ENCODE measurements at places on chromosomes 11 and 22. TPM values are rescaled to one million over a fixed set of nuclear protein-coding genes. Genes with fewer than 3 reads are reported as not detected.

DNA sequence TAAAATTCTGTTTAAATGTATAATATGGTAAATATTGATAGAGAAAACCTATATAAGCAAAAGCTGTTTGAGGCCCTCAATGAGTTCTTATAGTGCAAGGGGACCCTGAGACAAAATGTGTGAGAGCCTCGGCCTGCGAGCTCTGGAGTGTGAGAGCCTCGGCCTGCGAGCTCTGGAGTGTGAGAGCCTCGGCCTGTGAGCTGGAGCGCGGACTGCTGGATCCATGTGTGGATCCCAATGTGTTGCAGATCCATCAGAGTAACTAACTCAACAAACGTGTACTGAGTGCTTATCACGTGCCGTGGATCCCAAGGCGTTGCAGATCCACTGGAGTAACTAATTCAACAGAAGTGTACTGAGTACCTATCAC lies 6.0 kb downstream of the RTL6 start:
- DNase-seq, result no peak

DNA sequence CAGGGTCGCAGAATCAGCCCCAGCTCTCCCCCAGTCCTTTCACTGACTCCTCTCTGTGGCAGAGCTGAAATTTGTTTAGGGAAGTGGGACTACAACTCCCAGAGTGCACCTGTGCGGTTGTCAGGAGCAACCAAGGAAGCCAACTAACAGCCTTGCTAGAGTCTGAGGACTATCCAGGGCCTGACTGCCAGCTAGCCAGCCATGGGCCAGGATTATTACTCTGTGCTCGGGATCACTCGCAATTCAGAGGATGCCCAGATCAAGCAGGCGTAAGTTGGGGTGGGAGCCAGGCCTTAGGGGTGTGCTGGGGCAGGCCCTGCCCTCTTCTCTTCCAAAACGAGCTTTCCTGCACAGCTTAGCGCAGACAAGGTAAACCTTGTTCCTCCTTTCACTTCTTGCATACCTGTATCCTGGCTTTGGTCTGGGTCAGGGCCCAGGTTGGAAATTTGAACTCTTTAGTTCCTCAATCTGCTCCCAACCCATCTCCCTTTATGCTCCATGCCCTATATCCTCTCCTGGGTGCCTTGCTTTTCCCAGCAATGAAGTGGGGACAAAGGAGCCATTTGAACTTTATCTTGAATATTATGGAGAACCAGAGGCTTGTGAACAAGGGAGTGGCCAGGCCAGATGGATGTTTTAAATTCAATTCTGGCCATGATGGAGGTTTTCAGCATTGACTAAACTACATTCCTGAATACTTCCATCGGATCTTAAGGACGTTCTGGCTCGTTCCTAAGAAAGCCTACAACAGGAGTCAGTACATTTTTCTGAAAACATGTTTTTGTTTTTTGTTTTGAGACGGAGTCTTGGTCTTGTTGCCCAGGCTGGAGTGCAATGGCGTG lies at the start of gene DNAJB13:
Gene DNAJB13 (plus strand): TSS at position 158 of the 842 bp plus-strand sequence. CDS start 44 bp downstream, at position 202.
- DNase-seq, result no peak

- DNase-seq, result no peak
These were observed 21.5 kb upstream of the ETS1 start for GRCh38 chr11:128608746-128609407.

Gene LINC01488
- total RNA-seq, result not detected

Gene ADM2
- 0.42 TPM for total RNA-seq

Gene SAA4
- 4.1 TPM for total RNA-seq

- DNase-seq, result no peak
These were observed 22.2 kb downstream of the NNMT start for GRCh38 chr11:114318361-114318760.

Gene BLID
- 0.67 TPM for total RNA-seq

DNA sequence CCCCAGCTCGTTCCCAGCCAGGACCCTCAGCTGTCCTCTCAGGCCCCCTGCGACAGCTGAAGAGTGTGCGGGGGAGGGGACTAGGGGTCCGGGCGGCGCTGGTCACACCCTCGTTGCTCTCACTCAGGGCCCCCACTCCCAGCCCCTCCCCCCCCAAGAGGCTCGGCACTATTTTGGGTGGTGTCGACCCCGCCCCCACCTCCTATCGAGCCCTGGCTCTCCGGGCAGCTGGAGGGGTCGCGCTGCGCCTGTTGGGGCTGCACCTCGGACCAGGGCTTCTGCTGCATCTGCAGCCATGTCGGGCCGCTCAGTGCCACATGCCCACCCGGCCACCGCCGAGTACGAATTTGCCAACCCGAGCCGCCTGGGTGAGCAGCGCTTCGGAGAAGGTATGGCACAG lies at the start of gene HSPB2:
Gene HSPB2 (plus strand): TSS at position 200 of the 400 bp plus-strand sequence. CDS start 96 bp downstream, at position 296.
- DNase-seq, result no peak

DNA sequence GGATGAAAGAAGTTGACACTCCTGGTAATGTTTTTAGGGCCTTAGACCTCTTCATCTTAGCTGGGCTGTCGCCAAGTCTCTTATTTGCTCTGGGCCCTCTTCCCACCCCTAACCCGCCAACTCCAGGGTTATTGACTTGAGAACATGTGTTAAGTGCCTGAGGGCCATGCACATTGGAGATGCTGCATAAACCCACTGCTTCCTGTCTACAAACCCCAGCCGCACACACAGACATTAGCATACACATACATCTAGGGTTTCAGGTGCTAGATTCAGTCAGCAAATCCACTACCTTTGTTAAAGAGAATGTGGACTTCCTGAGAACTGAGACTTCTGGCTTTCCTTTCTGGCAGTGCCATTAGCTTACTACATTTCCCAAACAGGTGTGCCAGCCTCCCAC lies 817 bp downstream of the PANX3 start:
- DNase-seq, result no peak

DNA sequence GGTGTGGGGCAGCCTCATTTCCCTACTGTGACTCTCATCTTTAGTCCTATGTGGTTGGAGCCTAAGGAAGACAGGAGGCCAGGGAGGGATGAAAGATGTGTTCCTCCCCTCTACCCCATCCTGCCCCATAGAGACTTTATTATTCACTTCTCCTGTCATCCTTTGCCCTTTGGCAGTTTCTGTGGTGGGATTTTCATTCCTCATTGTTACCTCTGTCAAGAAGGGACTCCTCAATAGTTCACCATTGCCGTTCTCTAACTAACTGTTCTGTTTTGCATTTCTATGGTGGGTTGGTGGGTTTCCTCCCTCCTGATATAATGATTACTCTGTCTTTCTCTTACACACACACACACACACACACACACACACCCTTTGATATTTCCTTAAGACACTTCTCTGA lies 202.3 kb downstream of the DSCAML1 start:
- DNase-seq, result no peak

DNA sequence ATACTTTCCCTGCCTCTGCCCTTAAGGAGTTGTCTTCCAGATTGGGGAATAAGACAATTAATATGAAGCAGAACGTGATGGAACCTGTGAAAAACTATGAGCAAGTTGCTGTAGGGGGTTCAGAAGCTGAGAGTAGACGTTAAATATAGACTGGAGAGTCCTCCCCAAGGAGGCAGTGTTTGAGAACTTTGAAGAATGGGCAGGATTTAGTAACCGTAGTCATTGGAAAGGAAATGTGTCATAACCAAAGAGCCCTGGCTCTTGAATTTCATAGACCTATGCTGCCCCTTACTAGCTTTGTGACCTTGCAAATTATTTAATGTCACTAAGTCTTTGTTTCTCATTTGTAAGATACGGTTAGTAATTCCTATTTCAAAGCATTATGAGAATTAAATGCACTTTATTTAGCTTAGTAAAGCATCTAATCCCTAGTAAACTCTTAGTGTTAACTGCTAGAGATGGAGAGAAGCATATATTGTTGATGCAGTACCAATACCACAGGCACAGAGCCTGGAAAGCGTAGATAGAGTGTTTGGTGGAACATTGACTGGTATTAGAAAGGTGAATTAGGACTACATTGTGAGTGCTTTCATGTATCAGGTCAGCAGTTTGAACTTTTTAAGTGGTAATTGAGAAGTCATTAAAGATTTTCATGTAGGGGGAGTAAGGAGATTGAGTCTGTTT lies 54.1 kb downstream of the MCAM start:
- DNase-seq, result no peak

GRCh38 chr11:130370845-130371590 lies 56.3 kb upstream of the ZBTB44 start:
- no peak for DNase-seq

Gene OR52D1
- total RNA-seq, result not detected

- peak; percentile 62 for DNase-seq
These were observed 453.9 kb downstream of the BRD1 start for GRCh38 chr22:49373801-49374226.

Gene GALR3
- not detected for total RNA-seq

- no peak for DNase-seq
These were observed 330.5 kb downstream of the TENM4 start for GRCh38 chr11:79110321-79110720.

Gene IGLL1
- total RNA-seq, result not detected

Gene MMP8
- 2.6 TPM for total RNA-seq

DNA sequence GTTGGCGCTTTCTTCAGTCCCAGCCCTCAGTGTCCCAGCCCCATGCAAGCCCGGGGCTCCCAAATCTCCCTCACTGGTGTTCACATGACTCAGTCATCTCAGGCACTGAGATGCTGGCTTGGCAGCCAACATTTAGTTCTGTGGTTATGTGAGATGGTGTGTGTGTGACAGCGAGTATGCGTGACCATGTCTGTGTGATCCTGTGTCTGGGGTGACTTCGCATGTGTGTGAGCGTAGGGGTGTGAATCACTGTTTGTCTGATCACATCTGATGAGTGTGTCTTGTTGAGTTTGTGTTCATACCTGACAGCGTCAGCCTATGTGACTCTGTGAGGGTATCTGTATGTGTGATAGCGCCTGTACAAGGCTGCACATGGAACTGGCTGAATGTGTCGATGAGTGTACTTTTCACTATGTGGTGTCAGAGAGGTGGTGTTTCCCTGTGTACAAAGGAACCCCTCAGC lies 16.2 kb downstream of the CREB3L1 start:
- no peak for DNase-seq

- no peak for DNase-seq
These were observed 6.7 kb downstream of the ARAP1 start for GRCh38 chr11:72745511-72745910.

Gene FGF4
- not detected for total RNA-seq

Gene OR51A7
- not detected for total RNA-seq

- peak; percentile 85 for DNase-seq
These were observed 26.0 kb downstream of the PARVG start for GRCh38 chr22:44206696-44207095.

DNA sequence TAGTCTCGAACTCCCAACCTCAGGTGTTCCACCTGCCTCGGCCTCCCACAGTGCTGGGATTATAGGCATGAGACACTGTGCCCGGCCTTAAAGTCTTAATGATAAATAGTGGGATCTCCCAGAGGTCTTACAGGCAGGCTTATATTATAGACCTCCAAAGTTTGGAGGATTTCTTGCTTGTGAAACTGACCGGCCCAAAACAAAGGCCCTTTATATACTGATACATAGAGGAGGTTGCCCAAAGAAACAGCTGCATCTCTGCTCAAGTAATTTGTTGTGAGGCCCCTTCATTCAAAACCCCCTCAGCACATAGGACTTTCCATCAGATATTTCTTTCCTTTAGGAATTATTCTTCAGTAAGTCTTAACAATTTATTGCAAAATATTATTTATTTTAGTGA lies 27.4 kb upstream of the RDX start:
- no peak for DNase-seq

Gene DNAJC24
- 16.2 TPM for total RNA-seq

DNA sequence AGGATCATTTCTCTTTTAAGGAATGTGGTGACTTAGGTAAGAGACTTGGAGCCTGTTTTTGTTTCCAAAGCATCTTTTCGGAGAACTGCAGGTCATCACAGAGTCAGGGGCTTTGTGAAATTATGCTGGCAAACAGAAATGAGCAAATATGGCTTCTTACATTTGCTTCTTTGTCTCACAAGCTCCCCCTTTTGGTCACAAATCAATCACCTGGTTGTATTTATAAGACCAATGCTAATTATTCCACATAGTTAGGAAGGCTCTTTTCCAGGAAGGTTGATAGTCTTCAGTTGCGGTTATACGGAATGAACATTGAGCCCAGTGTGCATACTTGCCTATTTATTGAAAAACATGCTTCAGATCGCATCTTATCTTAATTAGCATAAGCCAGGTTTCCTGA lies 34.6 kb upstream of the CEP126 start:
- no peak for DNase-seq

DNA sequence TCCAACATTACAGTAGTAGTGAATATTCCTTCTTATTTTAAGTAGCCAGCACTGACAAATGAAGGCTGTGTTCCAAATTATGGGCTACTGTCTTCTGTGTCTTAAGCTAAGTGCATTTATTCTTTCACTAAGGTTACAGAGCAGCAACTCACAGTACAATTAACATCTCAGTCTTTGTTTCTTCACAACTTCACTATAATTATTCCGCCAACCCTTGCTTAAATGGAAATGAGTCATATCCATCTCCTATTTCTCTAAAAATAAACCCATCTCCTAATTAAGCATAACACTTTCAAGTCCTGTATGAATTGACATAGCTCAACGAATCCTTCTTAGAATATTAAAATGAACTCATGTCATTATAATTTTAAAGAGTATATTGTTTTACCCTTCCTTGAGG lies 6.7 kb downstream of the ETS1 start:
- no peak for DNase-seq
